ENCODE measurements at places on chromosomes 4 and X. TPM values are rescaled to one million over a fixed set of nuclear protein-coding genes. Genes with fewer than 3 reads are reported as not detected.

The CLNK gene
- total RNA-seq: 0.57 TPM

DNA sequence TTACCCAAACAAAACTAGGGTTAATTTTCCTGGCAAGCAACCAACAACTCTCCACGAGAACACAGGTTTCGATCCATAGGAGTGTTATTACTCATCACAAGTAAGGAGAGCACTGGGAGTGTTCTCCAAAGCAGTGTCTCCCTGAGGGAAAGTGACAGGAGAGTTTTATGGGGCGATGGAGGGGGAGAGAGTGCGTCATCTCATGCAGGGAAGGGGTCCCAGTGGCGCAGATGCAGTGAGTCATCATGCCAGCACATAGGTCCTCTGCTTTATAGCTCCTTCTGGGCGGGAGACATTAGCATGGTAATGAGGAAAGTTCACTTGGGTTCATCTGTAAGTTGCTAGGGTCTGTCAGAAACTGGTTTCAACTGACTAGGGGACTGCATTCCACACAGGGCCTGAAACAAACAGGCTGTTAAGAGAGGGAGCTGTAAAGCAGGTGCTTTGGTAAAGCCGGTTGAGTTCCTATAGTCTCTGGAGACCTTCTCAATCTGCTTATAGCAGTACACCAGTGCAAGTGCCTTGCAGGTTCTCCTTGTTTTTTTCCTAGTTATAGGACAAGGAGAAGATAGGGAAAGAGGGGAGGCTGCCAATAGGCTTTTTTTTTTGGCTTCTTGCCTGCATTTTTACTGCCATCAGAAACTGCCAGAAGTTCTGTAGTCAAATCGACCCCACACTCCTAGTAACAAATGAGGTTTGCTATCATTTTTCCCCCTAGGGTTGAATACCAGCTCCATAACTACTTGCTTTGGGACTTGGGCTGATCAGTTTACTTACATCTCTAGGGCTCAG is 12.8 kb upstream of the BOD1L1 start:
- no peak for DNase-seq

DNA sequence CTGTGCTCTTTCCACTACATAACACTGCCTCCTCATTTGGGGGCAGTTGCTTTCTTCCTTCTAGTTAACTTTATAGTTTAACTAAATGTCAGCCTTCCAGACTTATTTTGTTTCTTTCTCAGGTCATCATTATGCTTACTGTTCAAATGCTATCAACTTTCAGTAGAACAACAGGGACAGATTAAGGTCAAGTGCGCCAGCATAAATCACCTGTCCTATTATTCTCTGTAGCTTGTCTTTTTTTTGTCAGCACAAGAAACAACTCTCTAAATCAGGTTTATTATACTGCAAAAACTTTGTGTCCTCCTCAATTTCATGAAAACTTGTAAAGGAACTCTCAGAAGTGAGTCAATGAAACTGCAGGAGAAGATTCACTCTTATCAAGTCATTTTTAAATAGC is 19.6 kb downstream of the SPANXA2 start:
- no peak for DNase-seq

The CENPI gene
- total RNA-seq: 11.4 TPM

DNA sequence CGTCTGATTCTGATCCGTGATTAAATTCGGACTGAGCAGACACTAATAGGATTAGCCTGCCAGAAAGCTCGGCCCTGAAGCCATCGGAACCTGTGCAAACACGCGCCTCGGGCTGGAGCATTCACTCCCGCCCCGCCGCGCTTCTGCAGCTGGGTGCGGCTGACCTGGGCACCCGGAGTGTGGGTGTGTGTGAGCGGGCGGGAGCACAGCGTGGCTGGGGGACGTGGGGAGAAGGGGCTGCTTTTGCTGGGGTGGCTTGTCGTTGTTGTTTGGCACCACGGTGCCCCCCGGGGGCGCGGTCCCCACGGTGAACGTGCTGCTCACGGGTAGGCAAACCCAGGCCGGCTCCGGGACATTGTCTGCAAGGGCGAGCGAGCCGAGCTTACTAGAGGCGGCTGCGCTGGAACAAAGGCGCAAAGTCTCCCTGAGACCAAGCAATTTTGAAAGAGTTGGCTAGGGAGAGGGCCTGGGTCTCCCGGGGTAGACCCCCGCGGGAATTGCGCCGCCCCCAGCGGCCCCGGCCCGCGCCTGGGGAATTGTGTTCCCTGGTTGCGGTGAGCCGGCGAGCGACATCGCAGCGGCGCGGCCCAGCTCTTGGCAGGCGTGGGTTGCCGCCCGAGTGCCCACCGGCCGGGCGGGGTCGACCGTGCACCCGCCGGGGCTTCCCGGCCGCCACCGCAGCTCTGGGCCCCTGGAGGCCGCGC is 1.4 kb downstream of the MAMLD1 start:
- no peak for DNase-seq

DNA sequence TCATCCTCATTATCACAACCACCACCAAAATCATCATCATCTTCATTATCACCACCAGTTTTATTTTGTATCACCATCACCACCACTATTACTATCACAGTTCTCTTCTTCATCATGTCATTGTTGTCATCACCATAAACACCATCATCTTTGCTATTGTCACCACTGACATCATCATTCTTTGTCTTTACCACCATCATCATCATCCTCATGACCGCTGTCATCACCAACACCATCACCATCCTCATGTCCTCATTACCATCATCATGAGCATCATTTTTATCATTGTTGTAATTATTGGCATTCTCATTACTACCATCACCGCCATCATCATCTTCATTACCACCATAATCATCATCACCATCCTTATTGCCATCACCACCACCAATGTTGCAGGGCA is 31.4 kb downstream of the EVC start:
- DNase-seq: no peak

The CYTL1 gene
- total RNA-seq: not detected

The ARHGAP24 gene
- not detected for total RNA-seq

DNA sequence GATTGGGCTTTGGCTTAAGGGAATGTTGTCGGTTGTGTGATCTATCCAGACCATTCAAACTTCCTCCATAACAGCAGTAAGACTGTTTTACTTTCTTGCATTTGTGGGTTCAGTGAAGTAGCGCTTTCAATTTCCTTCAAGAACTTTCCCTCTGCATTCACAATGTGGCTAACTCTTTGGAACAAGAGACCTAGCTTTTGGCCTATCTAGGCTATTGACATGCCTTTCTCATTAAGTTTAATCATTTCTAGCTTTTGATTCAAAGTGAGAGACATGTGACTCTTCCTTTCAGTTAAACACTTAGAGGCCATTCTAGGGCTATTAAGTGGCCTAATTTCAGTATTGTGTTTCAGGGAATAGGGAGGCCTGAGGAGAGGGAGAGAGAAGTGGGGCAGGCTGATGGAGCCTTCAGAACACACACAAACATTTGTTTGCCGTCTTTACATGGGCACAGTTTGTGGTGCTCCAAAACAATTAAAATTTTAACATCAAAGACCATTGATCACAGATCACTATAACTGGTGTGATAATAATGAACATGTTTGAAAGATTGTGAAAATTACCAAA is 34.1 kb downstream of the ADH5 start:
- no peak for DNase-seq

GRCh38 chr4:38976308-38976707 is 55.9 kb downstream of the TMEM156 start:
- no peak for DNase-seq

The UCP1 gene
- total RNA-seq: not detected

The SMIM10 gene
- total RNA-seq: 0.86 TPM

DNA sequence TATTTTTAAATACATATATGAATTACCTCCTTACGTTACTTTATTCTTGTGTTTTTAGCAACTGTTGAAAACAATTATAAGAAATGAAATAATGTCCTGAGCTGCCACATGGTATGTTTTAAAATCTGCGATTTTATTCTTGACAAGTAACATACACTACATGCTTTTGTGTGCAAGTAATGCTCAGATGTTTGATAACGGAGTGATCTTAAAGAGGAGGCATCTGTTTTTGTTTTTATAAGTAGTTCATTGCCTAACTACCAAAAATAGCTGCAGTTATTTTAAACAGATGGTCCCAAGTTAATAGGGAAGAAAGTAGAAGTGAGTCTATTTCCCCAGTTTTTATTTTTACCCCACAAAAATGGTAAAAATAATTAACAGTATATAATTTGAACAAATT is 55.2 kb downstream of the GAB1 start:
- DNase-seq: no peak

GRCh38 chr4:161320377-161320776 is 843.4 kb downstream of the FSTL5 start:
- no peak for DNase-seq

- no peak for DNase-seq
These were observed 175.9 kb downstream of the SHROOM3 start for GRCh38 chr4:76610751-76611547.

The NIPAL1 gene
- 2.0 TPM for total RNA-seq

DNA sequence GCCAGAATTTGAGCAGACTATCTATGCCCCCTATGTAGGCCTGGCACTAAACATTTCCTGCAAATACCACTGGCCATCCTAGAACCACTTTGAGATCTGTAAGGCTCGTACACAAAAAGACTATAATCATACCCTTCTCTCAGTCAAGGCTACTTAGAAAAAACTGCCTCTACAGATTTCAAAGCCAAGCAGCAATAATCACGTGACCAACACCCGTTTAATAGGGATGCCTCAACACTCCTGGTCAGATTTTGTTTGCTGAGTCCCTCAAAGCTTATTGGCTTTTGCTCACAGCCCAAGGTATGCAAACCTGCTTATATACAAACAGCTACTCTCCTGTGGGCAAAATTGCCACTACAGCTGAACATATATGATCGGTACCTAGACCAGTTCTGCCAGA is 897 bp downstream of the COX7B2 start:
- no peak for DNase-seq

GRCh38 chrX:38548508-38548907 is 12.8 kb upstream of the TSPAN7 start:
- no peak for DNase-seq

- DNase-seq: no peak
These were observed 414.4 kb downstream of the AFF2 start for GRCh38 chrX:148914783-148915182.

GRCh38 chrX:18619288-18619687 is 52.6 kb downstream of the RS1 start:
- DNase-seq: no peak

GRCh38 chrX:110698696-110699095 is 96.9 kb downstream of the CHRDL1 start:
- DNase-seq: no peak

DNA sequence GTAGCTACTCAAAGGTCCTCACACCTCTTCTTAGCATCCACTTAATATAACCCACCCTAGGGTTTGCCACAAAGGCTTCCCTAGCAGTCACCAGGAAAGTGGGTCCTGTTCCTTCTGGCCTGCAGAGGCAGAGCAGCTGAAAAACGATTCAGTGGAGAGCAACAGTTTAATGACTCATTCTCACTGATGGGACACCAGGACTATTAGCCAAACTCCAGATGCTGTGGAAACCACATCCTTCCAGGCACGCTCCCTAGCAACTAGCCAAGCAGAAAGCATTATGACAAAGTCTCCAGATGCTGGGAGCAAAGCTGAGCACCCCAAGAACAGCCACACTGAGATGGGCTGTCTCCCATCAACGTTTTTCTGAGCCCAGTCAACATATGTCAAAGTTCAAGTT is 30.3 kb upstream of the UTP14A start:
- DNase-seq: no peak

DNA sequence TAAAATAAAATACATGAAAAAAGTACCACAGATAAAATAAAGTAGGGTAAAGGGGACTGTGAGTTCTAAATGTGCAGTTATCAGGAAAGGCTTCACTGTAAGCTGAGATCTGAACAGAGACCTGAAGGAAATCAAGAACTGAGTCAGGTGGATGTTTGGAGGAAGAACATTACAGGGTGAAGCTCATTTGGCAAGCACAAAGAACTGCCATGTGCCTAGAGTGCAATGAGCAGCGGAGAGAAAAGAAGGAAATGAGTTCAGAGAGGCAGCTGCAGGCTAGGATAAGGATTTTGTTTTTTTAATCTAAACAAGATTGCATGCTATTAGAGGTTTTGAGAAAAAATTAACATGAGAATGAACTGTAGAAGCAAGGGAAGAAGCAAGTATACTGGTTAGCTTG is 373.1 kb downstream of the STPG2 start:
- DNase-seq: no peak

GRCh38 chrX:40266490-40267333 is 169.0 kb upstream of the BCOR start:
- peak; percentile 8 for DNase-seq

- DNase-seq: no peak
These were observed 92.4 kb downstream of the PPP2R2C start for GRCh38 chr4:6379767-6380745.

GRCh38 chr4:14446904-14447303 is 555.4 kb upstream of the CPEB2 start:
- no peak for DNase-seq

The SPON2 gene
- 12.1 TPM for total RNA-seq

The CASK gene
- 17.4 TPM for total RNA-seq

The LIMCH1 gene
- total RNA-seq: not detected

DNA sequence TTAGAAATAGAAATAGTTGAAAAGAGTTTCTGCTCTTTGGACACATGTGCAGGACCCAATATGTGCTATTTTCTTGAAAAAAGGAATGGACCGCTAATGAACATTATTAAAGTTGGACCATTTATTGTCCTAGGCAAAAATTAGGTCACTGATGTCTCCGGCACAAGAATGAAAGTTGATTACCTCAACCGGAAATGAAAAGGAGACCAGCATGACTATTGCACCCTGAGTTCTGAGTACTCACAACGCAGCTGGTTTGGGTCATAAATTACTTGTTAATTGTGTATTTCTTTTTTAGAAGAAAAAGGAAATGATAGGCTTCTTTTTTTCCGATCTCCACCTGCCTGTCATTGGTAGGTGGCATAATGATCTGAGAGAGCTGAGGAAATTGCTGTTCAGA is 232.7 kb downstream of the ARHGAP24 start:
- DNase-seq: no peak

The VGLL1 gene
- not detected for total RNA-seq

The CCSER1 gene
- not detected for total RNA-seq

GRCh38 chrX:70016513-70016912 is 33.2 kb downstream of the AWAT2 start:
- DNase-seq: no peak

GRCh38 chr4:44425614-44426208 is 22.9 kb downstream of the KCTD8 start:
- DNase-seq: no peak

The SOWAHB gene
- total RNA-seq: not detected

The KIT gene
- total RNA-seq: 0.17 TPM

DNA sequence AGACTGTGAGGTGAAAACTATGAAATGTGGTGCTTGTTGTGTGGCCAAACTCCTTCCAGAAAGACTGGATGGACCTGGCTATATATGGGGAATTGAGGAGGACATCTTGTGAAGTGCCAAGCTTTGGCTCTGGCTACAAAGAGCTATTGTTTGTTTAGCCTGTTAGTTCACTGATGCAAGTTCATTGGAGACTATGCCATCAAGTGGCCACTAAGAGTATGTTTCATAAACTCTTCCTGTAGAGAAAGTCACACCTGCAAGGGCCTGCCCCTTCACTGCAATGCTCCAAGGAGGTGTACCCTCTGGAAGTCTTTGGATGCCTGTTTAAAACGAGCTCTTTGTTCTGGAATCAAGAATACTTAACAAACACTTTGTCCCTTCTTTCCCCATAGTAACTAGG is 382.0 kb downstream of the GABRG1 start:
- DNase-seq: no peak

The USP11 gene
- total RNA-seq: 26.6 TPM

- no peak for DNase-seq
These were observed 32.5 kb downstream of the DLG3 start for GRCh38 chrX:70476934-70477733.

Measured in activated T-helper 1 cell treated with anti-CD3 and anti-CD28 coated beads, Interleukin-12 subunit alpha, Interleukin-12 subunit beta, Interleukin-2, Interleukin-4 antibody, amounts not matched to agents 30 ng/mL and 10 ng/mL and 1 ng/mL, durations not matched to agents 14 hours and 24 hours and 36 hours (primary cell).